ENCODE measurements at places on chromosomes 2 and 18. TPM values are rescaled to one million over a fixed set of nuclear protein-coding genes. Genes with fewer than 3 reads are reported as not detected.

- no peak for DNase-seq
Observed at GRCh38 chr2:195488567-195488966, 168.5 kb upstream of the SLC39A10 start.

DNA sequence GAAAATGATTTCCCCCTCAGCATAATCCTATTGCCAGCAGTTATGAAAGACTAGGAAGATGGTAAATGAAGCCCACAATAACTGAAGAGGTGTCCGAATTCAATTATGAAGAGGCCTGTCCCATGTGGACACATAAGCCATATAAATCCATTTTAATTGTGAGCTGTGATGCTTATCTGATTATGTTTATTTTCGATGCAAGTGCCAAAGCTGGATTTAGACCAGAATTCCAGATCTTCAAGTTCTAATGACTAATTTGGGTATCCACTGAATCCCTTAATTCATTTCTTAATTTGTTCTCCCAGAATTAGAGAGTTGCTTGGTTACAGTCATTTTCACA, 24.5 kb downstream of the SPATS2L start:
- DNase-seq, result no peak

DNA sequence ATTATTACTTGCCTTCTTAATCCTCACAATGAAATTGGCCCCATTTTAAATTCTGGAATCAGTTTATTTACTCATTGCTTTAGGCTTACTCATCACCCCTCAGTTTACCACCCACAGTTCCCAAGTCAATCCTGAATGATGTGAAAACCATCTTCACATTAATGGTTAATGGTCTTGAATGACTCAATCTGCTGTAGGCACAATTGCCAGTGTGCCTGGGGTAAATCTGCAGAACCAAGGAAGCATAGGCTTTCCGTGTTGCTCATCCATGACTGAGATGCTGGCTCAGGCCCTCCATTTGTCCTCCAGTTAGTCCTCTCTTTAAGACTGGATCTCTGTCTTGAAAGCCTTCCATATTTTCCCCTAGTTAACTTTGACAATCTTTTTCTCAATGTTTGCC, 164.5 kb downstream of the PMAIP1 start:
- peak; percentile 90 for DNase-seq

GRCh38 chr2:228268756-228269155, 87.3 kb upstream of the SPHKAP start:
- no peak for DNase-seq

The SLC23A3 gene
- total RNA-seq, result not detected

The SESTD1 gene
- 18.5 TPM for total RNA-seq

GRCh38 chr2:167749016-167749415, 498.4 kb downstream of the STK39 start:
- DNase-seq, result peak; percentile 69

DNA sequence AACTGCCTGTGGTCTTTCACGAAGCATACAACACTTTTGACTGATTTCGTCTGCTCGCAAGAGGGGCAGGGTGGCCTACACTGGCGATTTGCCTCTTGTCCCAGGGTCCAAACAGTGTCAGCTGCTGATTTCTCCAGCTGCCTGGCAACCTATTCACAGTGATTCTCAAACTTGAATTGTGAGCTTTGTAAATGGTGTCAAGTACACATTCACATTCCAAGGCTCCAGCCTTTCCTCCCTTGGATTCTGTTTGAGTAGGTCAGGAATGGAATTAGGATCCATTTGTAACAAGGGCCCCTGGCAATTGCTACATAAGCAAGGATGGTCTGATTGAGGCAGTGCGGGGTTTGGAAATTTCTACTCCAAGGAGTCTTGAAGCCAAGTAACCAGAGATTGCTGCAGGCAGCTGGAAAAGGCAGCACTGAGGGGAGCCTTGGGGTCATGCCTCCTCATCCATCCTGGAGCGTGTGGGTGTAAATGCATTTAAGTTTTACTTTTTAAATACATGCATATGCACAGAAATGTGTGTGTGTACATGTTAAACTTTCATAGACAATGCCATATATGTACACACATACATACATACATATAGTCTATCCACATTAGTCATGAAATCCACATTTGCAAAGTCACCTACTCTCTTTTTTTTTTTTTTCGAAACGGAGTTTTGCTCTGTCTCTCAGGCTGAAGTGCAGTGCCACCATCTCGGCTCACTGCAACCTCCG, 86.8 kb upstream of the UXS1 start:
- no peak for DNase-seq

GRCh38 chr2:85582492-85582891, 1.7 kb upstream of the VAMP5 start:
- DNase-seq, result no peak

- no peak for DNase-seq
Observed at GRCh38 chr2:18062892-18063291, 184.4 kb downstream of the KCNS3 start.

DNA sequence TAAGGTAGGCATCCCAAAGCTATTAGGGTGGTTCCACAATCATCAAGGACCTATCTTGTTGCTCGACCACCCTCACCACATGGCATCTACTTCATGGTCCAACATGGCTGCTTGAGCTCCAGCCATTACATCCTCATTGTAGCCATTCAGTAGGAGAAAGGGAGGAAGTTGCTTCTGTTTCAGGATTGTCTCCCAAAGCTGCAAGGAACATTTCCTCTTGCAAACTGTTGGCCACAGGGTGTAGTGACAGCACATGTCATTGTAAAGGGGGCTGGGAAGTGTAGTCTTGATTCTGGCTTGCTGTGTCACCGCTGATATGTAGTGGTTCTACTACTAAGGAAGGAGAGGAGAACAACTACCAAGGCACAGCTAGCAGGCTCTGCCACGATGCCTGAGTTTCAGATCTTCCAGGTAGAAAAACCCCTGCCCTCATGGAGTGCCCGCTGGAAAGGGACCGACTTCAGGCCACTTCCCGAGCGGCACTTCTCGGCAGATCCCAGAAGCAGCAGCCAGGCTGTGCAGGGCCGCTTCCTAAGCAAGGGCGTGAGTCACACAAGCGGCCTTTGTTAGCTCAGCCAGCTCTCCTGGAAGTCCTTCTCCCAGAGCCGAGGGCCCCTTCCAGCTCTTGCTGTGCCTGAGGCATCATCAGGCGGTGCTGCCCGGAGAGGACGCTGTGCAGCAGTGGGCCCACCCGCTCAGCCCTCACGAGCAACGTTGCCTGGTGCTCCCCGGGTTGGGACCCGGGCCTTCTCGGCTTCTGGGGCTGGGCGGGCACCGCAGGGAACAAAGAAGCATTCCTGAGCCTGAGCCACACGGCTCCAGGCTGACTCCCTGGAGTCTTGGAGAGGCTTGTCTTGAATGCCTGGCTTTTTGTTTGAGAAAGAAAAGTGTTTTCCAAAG, 58.2 kb downstream of the HS6ST1 start:
- DNase-seq, result no peak

The CFAP65 gene
- 1.1 TPM for total RNA-seq

The MDH1B gene
- 0.23 TPM for total RNA-seq
